A549 treated with GW870086 at 1 μM for 4 hours (cell line): ENCODE measurements at places on chromosomes 5 and 9. TPM values are rescaled to one million over a fixed set of nuclear protein-coding genes. Genes with fewer than 3 reads are reported as not detected.

NINJ1 gene
- 67.2 to 98.9 TPM (median 83.2 TPM) in 5 replicates for total RNA-seq

GPR21 gene
- not detected in 5 replicates for total RNA-seq

GFRA3 gene
- 0.06 to 0.11 TPM in 2 of 5 replicates, not detected in the others for total RNA-seq

WDR38 gene
- 0.10 to 0.15 TPM in 2 of 5 replicates, not detected in the others for total RNA-seq
